Bronchial epithelial cell (primary cell): ENCODE measurements at places on chromosomes 4 and X.

GRCh38 chr4:184994010-184994622, 24.2 kb upstream of the HELT start:
- no peak for DNase-seq

GRCh38 chr4:8540072-8540471, 40.1 kb upstream of the GPR78 start:
- DNase-seq = peak; percentile 4

- no peak for DNase-seq
These were observed 26.6 kb downstream of the IQSEC2 start for GRCh38 chrX:53254570-53255461.

GRCh38 chr4:7472442-7473013, 37.8 kb upstream of the PSAPL1 start:
- DNase-seq = no peak

DNA sequence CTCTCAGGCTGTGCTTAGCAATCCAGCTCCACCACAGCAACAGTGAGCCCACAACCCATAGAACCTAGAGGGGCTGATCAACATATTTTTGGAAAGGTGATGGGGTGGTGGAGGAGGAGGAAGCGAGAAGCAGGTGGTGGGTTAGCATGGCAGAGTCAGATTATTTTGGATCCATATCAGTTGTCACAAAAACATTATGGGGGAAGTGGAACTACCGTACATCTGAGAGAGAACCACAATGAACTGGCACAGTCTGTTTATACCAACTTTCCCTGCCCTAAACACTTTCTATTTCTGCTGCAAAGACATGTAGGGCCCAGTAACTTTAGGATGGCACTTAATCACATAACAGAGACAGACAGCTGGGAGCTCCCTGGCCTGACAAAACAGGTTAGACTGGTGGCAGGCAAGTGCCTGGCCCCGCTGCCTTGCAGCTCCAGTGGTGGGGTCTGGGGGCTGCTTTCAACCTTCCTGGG, 4.3 kb downstream of the SLC9A7 start:
- no peak for DNase-seq

- DNase-seq = no peak
These were observed 30.0 kb upstream of the FGG start for GRCh38 chr4:154642373-154643009.

- no peak for DNase-seq
These were observed 3.6 kb downstream of the ABLIM2 start for GRCh38 chr4:8155048-8155447.

DNA sequence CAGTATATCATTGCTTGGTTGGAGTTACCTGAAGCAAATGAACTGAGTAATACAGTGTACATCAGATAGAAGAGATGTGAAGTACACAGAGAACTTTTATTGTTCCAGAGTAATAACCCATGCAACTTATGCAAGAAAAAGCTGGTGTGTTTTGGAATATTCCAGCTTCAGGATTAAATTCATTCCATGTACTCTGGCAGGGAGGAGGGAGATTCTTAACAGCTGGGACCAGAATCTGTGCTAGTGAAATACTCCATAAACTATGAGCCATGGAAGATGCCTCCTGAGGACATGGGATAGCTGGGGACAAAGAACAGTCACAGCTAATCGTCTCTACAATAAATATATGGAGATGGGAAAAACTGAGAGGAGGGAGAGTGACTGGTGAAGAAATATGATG, 101.6 kb upstream of the OTUD4 start:
- no peak for DNase-seq

- no peak for DNase-seq
These were observed 26.6 kb downstream of the ADRA2C start for GRCh38 chr4:3792813-3793212.

- DNase-seq = peak; percentile 92
These were observed 213.1 kb upstream of the FAT1 start for GRCh38 chr4:186936496-186937375.

GRCh38 chr4:48315728-48316630, 25.4 kb upstream of the SLAIN2 start:
- DNase-seq = peak; percentile 68

- no peak for DNase-seq
These were observed 14.7 kb downstream of the CXCR3 start for GRCh38 chrX:71603618-71604017.

GRCh38 chrX:69038188-69038587, 127.1 kb downstream of the PJA1 start:
- DNase-seq = no peak

GRCh38 chr4:1061056-1061700, 49.8 kb downstream of the FGFRL1 start:
- DNase-seq = no peak

- DNase-seq = no peak
These were observed 105.0 kb downstream of the PALLD start for GRCh38 chr4:168601899-168602298.

DNA sequence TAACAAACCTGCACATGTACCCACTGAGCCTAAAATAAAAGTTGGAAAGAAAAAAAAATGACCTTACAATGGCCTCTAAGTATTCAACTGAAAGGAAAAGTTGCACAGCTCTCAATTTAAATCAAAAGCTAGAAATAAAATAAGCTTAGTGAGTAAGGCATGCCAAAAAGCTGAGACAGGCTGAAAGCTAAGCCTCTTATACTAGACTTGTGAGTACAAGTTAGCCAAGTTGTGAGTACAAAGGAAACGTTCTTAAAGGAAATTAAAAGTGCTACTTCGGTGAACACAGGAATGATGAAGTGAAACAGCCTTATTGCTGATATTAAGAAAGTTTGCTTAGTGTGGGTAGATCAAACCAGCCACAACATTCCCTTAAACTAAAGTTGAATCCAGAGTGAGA, 707.9 kb upstream of the PITX2 start:
- peak; percentile 15 for DNase-seq

DNA sequence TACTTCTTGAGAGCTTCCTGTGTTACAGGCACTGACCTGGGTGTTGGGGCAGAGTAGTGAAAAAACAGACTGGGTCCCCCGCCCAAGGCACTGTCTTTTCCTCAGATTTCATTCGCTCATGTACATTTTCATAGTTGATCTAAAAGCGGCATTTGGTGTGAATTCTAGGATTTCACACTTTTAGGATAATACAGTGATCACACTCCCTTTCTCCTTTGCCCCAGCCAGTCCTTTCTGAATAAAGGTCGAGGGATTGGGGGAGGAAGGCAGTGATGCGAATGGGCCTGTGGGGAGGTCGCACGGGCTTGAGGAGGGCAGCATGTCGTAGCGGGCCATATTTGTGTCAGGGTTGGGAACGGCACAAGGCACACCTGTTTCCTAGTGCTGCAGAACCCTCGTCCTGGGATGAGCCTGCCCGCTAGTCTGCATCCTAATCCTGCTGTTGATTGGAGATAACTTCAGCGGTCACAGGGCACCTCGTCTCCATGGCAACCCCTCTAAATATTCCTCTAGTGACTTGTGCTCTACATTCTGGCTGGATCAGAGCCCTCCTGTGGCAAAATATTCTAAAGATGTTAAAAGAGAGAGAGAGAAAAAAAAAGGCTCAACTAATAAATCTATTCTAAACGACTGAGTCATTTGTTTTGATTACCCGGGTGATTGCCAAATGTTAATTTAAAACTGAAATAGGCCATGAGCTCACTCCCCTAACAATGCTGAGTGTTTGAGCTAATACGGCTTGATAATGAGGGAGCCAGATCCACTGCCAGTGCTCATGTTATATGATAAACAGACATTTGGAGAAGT, 21.8 kb downstream of the FHL1 start:
- peak; percentile 53 for DNase-seq

- no peak for DNase-seq
These were observed 28.0 kb downstream of the HNRNPDL start for GRCh38 chr4:82402196-82402775.

DNA sequence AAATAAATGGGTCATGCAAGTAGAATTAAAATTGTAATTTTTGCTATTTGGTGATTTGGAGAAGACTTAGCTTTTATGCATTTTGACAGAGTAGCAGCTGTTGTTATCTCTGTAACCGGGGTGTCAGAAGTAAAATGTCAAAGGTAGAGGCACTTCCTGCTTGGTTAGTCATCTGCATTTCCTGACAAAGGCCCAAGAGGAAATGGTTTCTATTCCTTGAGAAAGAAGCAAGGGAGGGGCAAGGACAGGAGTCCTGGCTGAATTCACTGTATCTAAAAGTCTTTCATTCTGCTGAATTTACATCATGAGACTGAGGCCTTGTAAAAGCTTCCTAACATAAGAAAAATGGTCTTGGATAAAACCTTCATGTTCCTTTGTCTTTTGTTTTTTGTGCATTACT, 550.9 kb upstream of the BOD1L1 start:
- peak; percentile 76 for DNase-seq

- peak; percentile 70 for DNase-seq
These were observed 265.4 kb upstream of the MAGEB18 start for GRCh38 chrX:25872786-25873185.

DNA sequence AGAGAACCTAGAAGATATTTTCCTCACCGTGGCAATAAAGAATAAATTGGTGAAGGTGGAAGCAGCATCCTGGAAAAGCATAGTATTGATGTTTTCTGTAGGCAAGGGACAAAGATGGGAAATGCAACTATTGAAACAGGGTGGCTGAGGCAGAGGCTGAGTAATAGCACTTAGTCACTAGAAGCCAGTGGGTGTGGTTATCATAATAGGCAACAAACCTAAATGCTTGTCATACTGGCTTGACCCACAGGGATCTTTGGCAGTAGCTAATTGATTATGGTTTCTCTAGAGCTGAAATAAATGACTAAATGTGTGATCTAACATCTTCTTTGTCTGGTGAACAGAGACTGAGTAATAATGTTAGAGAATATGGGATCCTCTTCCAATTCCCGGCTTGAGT, 353.6 kb upstream of the RPS6KA3 start:
- DNase-seq = peak; percentile 74

DNA sequence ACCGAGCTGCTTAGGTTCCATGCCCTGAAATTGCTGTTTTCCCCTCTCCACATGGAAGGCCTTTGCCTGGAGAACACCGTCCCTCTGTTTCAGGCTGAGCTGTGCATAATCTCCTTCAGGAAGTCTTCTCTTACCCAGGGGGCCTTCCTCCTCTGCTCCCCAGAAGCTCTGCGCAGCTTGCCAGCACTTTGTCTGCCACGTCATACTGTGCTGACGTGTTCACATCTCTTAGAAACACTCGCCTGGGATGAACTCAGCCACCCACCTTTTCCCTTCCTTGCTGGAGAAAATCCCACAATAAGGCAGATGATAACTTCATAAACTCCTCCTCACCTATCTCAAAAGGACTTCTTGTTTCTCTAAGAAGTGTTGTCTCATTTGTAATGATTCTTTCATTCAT, 110.7 kb downstream of the ARHGAP10 start:
- DNase-seq = no peak
